Stimulated activated CD8-positive, alpha-beta memory T cell treated with anti-CD3 and anti-CD28 coated beads, Interleukin-4, amount 100 ng/mL, for 1 hour (primary cell): ENCODE measurements at places on chromosomes 4 and X.

DNA sequence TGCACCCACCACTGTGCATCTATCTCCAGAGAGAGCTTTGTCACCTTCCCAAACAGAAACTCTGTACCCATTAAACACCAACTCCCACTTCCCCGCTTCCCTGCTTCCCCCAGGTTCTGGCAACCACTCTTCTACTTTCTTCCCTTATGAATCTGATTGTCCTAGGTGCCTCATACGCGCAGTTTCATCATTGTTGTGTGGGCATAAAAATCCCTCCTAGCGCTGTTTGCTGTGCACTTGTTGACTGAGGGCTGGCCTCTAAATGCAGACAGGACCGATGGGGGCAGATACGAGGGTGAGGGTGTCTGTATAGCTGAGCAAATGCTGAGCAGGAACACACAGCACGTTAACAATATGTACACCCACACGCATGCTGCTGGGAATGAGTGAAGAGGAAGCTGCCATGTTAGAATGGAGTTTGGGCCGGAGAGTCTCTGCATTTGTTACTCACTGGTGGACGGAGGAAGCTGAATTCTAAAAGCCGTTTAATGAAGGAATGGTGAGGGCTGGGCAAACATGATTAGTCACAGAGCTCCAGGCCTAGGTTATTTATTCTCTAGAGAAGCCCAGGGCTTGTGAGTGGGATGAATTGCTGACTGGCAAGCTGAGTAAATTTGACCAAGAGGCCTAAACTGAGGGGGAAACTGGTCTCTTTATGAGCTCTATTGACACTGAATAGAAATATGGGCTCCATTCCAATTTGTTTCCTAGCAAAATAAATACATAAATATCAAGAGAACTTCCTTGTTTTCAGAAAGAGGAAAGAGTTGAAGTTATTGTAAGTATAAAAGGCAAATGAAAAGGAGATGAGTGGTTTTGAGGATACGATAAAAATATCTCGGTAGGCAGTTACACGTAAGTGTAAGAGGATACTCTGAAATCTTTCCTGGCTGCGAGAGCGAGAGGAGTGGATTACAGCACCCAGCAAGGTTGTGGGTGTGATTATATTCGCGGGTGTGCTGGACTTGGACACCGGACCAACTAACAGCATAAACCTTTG, 95.9 kb upstream of the RPS6KA3 start:
- no peak for DNase-seq

- no peak for DNase-seq
Observed at GRCh38 chrX:116111934-116112595, 58.5 kb upstream of the AGTR2 start.

DNA sequence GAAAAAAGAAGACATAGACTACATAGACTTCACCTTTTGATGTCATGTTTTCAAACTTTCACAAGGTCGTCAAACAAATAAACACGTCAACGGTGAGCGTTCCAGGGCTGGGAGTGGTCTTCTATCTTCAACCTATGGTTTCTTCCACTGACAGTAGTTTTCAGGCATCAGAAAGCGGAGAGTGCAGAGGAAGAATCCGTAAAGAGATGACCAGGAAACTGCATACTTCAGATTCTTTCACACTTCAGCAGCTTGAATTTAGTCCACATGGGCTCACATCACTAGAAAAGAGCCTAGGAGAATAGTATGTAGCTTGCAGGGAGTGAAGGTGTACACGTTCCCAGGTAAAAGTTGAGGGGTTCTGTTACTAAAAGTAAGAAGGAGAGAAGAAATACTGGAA, 58.5 kb downstream of the NPY1R start:
- no peak for DNase-seq

GRCh38 chr4:110046588-110047049, 133.9 kb downstream of the EGF start:
- no peak for DNase-seq

DNA sequence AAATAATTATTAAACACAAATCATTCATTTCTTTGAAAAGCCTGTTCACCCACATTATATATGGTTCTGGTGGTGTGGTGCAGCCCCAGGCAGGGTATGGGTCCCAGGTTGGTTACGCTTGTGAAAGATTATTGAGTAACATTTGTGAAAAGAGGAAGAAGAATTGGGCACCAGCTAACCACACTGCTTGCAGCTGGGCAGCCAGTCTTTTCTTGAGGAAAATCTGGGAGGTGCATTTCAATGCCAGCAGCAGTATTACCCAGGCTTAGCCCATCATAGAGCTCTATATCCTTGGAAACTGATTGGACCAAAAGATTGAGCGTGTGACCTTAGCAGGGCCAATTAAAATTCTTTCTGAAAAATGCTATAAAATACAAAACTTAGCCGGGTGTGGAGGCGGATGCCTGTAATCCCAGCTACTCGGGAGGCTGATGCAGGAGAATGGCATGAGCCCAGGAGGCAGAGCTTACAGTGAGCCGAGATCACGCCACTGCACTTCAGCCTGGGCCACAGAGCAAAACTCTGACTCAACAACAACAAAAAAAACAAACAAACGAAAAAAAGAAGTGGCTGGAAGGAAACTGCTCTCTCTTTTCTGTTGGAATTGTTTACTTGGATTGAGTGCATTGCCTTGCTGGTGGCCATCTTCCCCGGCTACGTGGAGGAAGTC, 9.7 kb upstream of the PLAC8 start:
- no peak for DNase-seq
